NCI-H446 treated with DMSO at 0.1 percent for 48 hours (cell line): ENCODE measurements at places on chromosomes 5 and 9.

DNA sequence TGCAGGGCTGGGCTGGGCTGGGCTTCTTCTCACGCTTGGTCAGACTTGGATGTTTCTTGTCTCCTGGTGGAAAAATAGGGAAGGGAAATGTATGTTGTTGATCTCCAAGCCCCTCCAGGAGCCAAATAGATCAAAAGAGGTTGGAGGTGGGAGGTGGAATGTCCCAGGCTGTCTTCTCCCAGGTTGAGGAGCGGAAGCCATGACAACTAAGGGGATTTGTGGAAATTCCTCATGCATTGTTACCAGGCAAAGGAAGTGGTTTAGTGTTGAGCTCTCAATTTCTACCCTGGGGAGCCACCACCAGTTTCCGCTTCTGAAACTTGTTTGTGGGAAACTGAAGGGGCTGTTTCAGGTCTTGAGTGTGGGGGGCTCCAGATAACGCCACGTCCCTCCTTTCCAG, 79.0 kb downstream of the SPRY4 start:
- no peak for DNase-seq

DNA sequence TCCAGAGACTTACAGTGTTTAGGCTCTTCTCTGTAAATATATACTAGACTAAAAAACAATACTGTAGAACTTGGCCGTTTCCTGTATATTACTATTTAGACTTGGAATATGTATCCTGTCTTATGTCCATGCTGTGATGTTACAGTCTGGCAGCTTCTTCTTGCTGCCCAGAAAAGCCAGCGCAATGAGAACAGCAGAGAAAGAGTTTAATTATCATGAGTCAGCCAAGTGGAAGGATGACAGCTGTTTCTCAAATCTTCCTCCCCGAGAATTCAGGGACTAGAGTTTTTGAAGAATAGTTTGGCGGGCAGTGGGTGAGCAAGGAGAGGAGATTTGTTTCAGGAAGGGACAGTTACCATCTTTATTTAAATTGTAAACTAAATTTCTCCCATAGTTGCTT, 37.5 kb downstream of the NAA35 start:
- DNase-seq, result peak; percentile 85

GRCh38 chr9:34499076-34499475, 23.7 kb downstream of the ENHO start:
- no peak for DNase-seq

- DNase-seq, result no peak
Observed at GRCh38 chr5:93274291-93274690, 306.7 kb downstream of the NR2F1-AS1 start.

DNA sequence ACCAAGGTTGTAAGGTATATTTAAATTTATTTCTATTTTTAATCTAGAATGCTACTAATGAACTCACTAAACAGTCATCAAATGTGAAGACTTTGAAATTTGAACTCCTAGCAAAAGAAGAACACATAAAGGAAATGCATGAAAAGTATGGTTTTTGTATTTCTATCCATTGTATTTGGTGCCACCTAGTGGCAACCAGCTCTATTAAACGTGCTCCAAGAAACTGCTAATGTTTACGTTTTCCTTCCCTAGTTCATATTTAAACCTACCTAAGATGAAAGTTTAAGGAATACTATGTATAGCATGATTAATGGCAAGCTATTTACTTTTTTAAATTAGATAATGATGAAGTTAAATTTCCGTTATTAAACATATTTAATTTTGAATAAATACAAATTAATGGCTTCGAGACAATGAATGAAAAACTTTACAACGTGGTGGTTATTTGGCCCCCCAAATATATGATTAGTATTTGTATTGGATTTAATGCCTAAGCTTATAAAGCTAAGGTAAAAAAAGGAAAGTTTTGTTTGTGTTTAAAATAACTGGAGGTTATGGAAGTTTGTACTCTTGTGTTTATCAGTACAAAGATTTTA, 115.9 kb upstream of the SH3GL2 start:
- DNase-seq, result peak; percentile 61

GRCh38 chr5:72817076-72817481, 618 bp downstream of the TNPO1 start:
- no peak for DNase-seq

DNA sequence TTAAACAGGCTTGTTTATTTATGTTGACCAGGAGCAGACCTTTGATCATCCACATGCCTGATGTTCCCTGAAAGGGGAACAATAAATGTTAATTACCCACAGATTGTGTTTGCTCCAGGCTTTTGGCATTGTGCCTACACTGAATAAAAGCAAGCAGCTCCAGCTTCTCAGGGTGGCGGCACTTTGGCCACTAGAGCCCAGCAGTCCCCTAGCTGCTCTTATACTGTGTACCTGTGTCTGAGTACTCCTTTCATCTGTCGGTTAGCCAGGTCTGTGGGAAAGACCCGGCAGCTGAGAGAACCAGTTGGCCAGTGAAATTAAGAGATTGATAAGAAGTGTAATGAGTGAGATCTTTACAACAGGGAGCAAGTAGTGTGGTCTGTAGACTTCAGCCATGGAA, 254.8 kb upstream of the FTMT start:
- DNase-seq, result no peak

DNA sequence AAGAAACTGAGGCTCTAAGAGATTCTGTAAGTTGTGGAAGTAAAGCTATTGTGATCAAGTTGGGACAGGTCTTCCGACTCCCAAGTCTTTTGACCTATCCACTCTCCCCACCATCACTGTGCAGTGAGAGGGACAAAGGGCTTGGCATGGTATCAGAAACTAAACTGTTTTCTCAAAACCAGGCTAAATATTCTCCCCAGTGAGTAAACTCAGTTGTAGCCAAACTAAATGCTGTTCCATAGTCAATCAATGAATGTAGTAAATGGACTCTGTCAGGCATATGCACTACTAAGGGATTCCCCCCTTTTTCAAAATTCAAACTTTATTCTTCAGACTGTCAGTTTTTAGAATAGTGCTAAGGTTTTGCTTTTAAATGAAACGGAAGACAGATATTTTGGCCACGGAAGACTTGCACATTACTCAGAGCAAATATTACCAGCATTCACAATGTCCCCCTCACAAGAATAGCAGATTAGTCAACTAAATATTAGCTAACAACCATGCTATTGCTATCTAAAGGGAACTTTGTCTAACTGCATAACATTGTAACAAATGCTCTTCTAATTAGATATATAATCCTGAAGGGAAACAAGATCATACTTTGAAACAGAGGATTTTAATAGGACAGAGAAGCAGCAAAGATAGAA, 7.1 kb downstream of the PRKAA1 start:
- DNase-seq, result no peak

DNA sequence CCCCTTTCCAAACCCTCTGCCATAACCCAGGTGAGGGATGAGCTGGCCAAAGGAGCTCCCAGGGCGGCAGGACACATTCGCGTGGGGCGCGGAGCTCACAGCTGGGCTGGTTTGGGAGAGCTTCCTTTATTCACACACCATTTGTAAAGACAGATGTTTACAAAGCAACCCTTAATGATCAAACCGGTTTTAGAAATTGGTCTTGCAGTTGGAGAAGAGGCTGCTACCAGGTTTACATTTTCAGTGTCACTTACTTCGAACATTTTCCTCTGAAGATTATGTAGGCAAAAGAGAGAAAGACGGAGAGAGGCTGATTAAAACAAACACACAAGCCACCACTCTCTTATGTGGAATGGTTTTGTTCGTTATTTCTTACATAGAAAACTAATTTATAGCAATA, 648.7 kb downstream of the IRX1 start:
- no peak for DNase-seq

GRCh38 chr5:143031781-143032580, 261.8 kb downstream of the ARHGAP26 start:
- DNase-seq, result no peak

DNA sequence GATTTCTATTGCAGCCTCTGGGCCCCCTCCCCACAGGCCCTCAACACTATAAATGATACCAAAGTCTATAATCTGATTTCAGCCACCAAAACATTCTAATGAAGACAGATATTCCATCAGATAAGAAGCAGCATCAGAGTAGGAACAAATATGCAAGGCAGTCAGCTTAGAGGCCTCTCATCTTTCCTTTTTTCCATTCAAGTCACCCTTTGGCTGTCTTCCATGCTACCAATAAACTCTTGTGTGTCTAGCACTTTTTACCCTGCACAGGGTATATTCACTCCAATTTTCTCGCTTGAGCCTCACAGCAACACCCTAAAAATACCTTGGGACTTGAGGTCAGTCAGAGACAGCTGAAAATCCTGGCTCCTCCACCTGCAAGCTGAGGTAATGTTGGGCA, 193.7 kb downstream of the BRINP1 start:
- DNase-seq, result no peak

DNA sequence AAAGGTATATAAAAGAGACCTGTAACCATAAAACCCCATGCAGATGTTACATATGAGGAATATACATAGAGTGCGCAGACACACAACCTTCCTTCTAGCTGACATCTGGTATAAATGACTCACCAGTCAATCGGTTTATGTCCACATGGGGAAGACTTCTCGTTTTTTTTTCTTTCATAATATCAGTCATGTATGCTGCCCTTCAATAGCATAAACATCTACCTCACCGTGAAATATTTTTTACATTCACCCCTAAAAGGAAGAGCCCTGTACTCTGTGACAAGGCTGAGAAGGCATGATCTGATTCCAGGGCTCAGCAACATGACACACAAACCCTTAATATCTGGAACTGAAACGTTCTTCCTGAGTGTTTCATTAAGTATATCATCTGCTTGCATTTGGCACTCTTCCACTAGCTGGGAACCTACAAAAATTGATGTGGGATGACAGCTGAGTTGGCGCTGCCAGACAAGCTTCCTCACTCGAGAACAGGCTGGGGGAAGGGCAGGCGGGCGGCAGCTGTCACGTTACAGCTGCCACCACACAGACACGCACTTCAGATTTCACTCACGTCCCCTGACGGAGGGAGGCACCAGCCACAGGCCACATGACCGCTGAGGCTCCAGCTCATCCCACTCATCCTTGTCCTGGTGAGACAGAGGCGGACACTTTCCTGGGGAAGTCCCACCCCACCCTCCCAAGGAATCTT, 74.2 kb downstream of the SHB start:
- DNase-seq, result peak; percentile 94

GRCh38 chr5:90015584-90016018, 394.0 kb downstream of the CETN3 start:
- no peak for DNase-seq

DNA sequence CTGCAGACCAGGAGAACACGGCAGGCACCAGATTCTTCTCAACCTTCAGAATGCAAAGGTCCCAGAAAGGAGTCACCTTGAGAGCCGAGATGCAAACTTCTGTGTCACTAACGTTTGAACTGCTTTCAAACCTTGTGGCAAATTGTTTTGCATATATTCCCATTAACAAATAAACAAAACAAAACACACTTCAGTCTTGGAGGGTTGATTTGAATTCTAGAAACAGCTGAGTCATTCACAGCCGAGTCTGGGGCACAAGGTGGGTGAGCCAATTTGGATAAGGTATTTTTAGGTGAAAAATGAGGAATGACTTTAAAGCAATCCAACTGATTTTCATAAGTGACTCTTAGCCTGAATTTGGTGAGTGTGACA, 38.8 kb upstream of the ANKRD33B start:
- DNase-seq, result no peak

DNA sequence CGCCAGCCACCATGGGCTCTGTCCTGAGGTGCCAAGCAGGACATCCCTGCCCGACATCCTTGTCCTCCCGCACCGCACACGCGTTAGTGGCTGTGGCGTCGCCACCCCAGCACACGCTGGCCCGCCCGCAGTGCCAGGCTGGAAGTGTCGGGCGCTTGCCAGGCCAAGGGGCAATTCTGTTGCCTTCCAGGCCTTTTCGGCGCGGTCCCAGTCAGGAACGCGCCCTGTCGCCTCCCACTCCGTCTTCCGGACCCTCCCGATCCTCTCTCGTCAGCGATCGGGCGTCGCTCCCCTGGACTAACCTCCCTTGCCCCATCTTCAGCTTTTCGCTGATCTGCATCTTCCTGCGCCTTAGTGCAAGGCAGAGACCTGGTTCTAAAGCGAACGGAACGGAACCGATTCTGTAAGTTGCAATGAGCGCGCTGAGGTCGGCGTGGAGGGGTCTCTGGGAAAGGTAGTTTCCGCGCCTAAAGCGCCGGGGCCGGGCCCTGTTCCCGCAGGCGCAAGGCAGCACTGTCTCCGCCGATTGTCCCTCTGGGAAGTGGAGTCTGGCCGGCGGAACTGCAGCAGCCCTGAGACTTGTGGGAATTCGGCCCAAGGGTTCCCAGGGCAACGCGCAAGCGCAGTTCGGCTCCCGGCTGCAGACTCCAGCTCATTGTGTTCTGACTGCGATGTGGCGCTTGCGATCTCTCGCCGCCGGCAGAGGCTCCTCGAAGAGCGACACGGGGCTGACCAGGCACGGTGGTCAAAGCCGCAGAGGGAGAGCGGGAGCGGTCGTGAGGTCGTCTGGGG, at the start of gene ZNF454:
Gene ZNF454, plus strand, starts transcription at position 630 of the 792 bp plus-strand sequence. CDS start 1,594 bp downstream, outside the sequence.
- DNase-seq, result peak; percentile 39
